ENCODE measurements at places on chromosomes 6 and 20. TPM values are rescaled to one million over a fixed set of nuclear protein-coding genes. Genes with fewer than 3 reads are reported as not detected.
A peak's percentile ranks its signal among the peaks of the same experiment; 100 is the strongest.

GRCh38 chr6:117520603-117521395 lies 38.3 kb downstream of the DCBLD1 start:
- DNase-seq: no peak

DNA sequence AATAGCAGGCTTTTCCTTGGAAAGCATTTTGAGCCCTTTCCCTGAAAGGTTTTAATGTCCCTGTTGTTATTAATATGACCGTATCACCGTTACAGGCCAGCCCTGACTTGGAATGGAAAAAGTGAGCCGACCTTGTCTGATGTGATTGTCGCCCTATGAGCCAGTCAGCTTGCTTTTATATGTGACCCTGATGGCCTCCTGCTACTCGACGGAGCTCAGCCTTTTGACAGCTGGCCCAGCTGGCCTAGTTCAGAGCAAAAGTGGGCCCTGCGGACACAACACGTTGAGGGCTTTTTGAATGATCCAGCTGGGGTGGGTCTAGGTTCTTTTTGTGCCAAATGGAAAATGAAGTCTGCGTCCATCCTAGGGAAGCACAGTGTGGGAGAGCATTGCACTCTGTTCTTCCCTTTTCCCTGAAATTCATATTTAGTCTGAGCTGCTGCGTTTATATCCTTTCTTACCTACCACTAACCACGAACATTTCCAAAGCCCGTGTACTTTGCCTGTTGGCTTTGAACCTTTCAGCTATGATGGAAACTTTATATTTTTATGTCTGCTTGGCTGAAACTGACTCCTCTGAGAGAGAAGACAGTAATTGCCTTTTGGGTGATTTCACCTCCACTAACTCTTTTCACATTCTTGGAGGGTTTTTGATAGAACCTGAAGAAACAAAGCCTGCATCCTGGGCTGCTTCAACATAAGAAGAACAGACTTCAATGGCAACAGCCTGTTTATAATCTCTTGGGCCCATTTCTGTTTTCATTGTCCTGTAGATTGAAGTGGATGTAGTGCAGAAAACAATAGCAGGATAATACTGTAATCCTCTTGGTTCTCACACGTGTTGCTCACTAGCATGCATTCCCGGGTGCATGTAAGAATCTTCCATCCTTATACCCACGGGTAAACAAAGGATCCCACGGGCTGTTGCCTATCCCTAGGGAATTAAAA lies 121.8 kb upstream of the HDGFL1 start:
- DNase-seq: peak; percentile 70

Gene GPX5
- total RNA-seq: not detected

DNA sequence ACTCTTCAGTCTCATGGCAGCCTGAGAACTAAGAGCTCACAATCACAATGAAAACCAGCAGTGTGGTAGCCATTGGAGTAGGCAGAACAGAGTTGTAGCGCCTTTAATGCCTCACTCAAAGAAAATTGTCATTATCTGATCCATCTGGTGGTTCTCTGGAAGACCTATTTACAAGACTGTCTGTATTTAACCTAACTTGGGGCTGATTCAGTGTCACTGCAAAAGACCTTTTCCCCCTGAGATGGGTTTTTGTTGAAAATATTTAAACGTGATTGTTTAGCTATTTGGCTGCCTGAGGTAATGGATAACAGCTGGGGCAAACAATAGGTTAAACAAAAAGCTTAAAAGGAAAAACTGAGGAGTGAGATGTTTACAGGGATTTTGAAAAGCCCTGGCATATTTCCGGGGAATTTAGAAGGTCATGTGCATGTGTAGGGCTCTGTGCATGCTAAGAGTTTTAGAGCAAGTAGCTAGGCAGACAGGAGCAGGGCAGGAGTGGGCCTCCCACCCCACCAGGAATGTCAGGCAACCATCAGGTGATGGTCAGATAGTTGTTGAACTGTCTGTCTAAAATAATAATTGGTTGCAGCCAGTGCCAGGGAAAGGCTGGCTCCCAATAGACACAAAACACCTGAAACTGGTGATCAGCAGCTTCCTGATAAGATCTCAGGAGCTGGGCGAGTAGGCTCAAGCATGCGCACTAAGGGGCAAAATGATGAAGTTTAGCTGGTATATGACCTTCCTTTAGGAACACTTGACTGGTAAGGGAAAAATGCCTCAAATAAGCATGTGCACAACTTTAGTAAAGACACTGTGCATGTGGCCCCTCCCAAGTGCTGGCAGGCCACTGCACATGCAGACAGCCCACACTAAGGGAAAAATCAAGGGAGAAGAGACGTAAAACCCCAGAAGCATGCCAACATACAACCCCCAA lies 70.8 kb upstream of the AKIRIN2 start:
- no peak for DNase-seq

- DNase-seq: peak; percentile 54
Measured at GRCh38 chr6:169832247-169832948, 81.0 kb downstream of the ERMARD start.

- no peak for DNase-seq
Measured at GRCh38 chr6:142011775-142012174, 121.0 kb upstream of the GJE1 start.

Gene SLC4A11
- total RNA-seq: 5.2 TPM

DNA sequence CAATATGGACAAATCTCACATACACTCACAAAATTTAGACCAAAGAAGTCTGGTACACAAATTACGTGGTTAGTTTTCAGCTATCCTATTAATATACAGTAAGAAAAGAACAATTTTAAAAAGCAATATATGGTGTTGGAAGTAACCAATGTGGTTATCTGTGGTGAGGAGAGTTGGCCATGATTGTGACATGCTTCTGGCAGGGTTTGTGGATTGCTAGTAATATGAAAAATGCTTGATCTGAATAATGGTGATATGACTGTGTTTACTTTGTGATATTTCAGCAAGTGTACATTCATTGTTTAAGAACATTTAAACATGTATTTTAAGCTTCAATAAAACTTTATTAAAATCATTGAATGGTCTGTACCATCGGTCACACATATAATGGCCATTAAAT lies 99.1 kb downstream of the ADGB start:
- no peak for DNase-seq

- no peak for DNase-seq
Measured at GRCh38 chr6:75155631-75156030, 50.2 kb downstream of the COL12A1 start.

Gene PMEPA1
- 1.3 TPM for total RNA-seq

Gene WFDC5
- not detected for total RNA-seq

- DNase-seq: no peak
Measured at GRCh38 chr6:26198722-26199056, 111.5 kb downstream of the HFE start.

Gene LAMA4
- 465 TPM for total RNA-seq

Gene COL9A3
- total RNA-seq: 0.99 TPM

- DNase-seq: no peak
Measured at GRCh38 chr6:53378208-53378607, 29.5 kb upstream of the ELOVL5 start.

Gene SLC12A5
- 0.44 TPM for total RNA-seq

- DNase-seq: no peak
Measured at GRCh38 chr6:101779051-101779844, 385.7 kb downstream of the GRIK2 start.

GRCh38 chr20:9884061-9884460 lies 45.2 kb upstream of the PAK5 start:
- no peak for DNase-seq

- DNase-seq: no peak
Measured at GRCh38 chr6:167731731-167732422, 94.8 kb upstream of the AFDN start.

DNA sequence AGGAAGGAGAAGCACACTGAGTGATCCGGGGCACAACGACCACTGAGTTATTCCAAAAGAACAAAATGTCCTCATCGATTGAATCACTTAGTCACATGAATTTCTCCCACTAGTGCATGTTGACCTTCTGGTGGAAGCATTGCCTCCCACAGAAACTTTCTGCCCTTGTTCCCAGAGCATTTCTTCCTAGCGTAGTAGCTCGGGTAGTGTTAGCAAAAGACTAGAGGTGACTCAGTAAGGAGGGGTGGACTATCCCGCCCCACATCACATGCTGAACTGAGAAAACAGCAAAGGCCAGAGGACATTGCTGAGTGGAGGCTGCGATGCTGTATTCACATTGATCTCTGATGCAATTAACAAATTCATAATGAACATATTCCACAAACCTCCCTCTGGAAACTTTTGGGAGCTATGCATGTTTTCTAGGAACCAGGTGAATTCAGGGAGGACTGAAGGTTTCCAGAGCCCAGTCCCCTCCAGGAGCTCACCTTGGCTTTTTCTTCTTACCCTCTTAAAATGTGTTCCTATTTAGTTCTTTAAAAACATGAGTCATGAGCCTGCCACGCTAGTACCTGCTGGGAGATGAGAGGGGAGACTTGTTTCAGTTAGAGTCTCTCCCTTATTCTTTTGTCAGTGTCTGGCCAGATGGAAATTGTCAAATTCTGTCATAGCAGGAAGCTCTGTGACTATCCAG lies 507.9 kb downstream of the CDH26 start:
- no peak for DNase-seq

DNA sequence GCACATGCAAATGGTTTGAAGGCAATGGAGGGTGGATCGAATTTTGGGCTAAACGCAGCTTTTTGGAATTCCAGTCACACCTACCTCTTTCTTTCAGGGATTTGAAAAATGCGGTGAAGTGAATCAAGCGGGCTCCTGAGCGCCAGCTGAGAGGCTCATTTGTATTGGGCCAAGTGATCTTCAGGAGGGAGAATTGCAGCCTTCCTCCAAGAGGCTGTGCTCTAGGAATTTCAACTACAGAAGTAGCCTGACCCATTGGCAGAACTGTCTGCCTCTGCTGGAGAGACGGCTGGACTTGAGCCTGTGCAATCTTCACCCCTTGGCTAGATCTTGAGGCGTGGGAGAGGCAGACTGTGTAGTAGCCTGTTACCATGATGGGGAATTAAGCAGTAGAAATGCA lies 5.7 kb upstream of the TIAM2 start:
- no peak for DNase-seq

DNA sequence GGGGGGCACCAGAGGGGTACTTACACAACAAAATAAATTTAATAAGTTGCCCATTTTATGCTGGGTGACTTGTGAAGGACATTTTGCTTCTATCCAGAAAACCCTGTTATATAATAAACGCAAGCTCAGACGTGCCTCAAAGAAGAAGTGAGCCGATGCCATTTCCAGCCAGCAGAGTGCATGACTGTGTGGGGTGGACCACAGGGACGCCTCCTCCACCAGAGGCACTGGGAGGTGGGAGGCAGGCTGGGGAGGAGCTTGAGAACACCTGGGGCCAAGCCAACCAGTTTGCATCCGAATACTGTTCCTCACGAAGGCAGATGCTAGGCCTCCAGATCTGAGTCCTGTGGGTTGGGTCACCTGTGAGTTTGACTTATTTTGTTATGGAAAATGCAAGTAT lies 363.8 kb downstream of the RNGTT start:
- DNase-seq: no peak

Gene ZNF512B
- total RNA-seq: 6.1 TPM

Gene TMEM74B
- total RNA-seq: 0.44 TPM

DNA sequence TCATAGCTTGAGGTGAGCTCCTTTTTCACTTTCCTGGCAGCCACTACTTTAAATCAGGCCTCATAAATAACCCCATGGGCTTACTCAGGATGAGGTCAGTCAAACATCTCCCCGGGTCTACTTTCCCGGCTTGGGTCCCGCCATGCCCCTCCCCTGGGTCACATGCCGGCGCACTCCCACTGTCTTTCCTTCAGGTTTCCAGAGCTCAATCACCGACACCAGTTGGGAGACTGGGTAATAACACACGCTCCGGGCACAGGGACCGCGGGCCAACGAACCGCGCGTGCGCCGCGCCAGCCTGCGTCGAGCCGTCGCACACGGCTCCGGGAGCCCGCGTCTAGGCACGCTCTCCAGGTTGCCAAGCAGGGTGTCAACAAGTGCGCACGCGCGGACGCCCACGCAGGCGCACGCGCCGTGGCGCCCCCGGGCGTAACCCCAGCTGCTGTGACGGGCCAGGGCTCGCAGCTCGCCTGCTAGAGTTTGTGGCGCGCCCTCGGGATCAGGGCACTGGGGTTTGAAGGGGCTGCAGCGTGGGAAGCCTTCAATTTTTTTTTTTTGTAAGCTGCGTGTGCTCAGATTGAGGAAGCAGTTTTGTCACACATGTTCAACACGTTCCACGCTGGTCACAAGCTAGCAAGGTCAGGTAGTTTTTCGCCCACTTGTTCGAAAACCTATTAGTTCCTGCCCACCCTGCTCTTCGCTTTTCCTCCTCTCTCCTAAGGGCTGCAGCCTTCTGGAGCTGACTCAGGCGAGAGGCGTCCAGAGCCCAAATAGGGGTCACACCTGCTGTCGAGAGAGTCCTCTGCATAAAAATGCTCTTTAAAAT lies 31.8 kb downstream of the TFAP2B start:
- DNase-seq: no peak

DNA sequence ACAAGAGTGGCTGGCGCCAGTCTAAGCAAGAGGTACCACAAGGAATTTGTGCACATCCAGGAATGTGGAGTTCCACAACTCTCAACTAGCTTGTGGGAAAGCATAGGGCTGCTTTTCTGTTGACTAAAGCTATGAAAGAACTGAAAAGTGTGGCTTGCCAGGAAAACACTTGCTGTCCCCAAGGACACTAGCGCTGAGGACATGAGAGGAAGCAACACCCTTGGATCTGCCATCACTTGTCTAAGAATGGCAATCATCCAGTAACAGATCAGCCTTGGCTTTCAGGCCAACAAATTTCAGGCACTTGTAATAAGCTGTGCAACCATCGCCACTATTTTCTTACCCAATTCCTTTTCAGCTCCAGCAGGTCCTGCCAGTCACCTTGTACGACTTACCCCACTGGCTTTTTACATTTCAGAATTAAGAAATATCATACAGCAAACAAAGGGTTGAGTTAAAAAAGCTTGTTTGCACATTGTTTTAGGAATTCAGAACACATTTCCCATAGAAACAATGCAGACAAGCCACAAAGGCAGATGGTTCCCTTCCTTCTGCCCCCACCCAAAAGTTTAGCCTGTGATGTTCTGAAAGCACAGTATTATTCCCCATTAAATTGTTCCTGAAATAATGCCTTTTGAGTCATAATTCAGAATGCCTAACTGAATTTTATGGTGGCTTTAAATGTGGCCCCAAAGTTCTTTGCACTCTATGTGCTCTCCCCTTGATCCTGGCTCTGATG lies 57.9 kb upstream of the SSTR4 start:
- DNase-seq: no peak

DNA sequence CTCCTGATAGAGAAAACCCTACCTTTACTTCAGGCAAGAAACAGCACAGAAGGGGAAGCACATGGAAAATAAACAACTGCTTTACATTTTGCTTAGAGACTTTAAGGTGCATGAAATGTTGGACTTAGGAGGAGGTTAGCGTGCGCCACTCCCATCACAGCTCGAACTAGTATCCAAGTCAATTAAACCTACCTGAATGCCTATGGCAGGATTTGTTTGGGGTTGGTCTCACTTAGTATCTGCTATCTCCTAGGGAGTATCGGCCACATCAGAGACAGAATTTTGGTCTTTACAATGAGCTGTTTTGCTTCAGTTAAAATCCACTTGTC lies 12.0 kb downstream of the CYP24A1 start:
- no peak for DNase-seq

Gene BPIFA1
- not detected for total RNA-seq

DNA sequence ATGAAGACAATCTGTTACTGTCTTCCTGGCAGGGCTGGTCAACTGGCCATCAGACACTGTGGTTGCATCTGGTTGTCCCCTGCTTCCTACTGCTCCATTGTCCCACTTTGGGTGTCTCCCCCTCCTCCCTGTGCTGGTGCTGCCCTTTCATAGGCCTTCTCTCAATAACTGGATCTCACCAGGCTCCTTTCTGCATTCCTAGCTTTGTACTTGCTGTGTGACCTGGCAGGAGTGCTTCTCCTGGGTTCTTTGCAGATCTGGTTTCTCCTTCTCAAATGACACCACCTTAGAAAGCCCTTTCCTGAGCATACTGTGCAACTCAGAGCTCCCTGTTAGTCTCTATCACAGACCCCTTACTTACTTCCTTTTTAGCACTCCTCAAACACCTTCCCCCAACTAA lies 223.0 kb downstream of the BCKDHB start:
- DNase-seq: no peak
